Epithelial cell of proximal tubule (primary cell): ENCODE measurements at places on chromosomes 4 and X. TPM values are rescaled to one million over a fixed set of nuclear protein-coding genes. Genes with fewer than 3 reads are reported as not detected.

The COMMD8 gene
- total RNA-seq = 26.9 and 46.7 TPM in 2 replicates

The NSUN7 gene
- 3.3 and 4.6 TPM in 2 replicates for total RNA-seq

The SLC38A5 gene
- total RNA-seq = 15.7 and 71.3 TPM in 2 replicates

The PDCL2 gene
- not detected in 2 replicates for total RNA-seq

The PAGE5 gene
- not detected in 2 replicates for total RNA-seq

The TIGD4 gene
- 0.12 and 0.36 TPM in 2 replicates for total RNA-seq

GRCh38 chr4:38591617-38592337, 72.2 kb upstream of the KLF3 start:
- DNase-seq = no peak

DNA sequence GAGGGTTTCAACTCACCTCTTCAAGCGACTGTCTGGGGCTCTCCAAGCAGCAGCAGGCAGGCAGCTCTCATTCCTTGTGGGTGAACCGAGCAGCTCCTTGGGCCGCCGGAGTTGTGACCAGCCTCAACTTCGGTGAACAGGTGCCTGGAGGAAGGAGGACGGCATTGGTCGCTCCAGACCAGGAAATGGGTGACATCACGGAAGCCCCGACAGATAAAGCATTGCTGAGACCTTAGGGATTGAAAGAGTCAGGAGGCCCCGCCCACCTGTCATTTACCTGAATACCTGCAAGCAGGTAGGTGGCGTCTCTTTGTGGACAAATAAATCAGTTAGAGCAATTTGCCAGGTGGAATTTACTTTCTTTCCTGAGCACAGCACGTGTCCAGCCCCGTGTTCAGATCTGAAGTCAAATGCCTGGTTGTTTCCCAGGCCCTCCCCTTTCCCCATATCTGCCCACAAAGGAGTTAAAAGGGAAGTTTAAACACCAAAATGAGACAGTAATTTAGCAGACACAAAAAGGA, at the start of gene LNX1:
LNX1 (minus strand) TSS at position 115 of the 521 bp plus-strand sequence. CDS start 17,484 bp downstream, outside the sequence.
- DNase-seq = no peak

DNA sequence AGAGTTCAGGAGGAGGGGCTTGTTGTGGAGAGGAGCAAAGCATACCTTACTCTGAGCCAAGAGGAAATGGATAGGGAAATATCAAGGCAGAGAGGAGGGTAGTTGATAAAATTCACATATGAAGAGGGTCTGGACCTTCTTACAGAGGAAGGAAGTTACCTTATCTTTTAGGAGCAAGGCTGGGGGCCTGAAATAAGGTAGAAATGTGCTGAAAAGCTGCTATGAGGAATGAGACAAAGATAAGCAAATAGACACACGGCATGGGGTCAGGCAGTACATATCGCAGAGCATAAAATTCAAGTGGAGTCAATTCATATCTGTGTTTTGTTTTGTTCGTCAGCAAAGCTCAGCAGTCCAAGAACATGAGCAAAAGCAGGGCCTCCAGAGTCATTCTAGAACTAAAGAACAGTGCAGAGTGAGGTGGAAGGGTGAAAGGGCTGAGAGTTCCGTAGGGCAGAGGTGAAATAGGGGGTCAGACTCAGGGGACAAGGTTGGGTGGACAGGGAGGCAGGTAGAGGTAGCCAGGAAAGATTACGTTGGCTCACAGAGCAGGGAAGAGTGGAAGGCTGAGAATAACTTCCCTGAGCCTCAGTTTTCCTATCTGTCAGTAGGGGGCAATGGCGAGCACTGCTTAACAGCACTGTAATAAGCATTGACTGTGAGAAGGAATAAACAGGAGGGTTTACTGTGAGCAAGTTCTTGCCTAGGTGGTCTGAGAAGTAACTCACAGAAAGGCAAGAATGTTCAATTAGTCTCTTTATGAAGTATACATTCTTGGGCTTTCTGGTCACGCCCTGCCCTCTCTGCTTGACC, 9.2 kb downstream of the VSIG4 start:
- DNase-seq = no peak

DNA sequence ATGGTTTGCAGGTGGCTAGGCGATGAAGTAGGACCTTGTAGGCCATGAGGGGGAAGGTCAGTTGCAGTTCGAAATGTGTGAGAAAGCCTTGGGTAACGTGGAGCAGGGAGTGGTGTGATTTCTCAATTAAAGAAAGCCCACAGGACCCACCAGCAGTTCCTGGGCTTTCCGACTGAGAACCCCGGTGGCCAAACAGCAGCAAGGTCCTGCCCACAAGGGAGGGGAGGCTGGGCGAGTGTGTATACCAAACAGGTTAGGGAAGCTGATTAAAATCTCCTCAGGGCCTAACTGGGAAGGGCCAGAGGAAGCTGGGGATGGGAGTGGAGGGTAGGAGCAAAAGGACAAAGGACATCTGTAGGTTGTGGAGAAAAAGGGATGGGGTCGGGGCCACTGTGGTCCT, 2.4 kb downstream of the ATP6AP1 start:
- DNase-seq = no peak

GRCh38 chr4:168817370-168817769, 192.7 kb downstream of the CBR4 start:
- DNase-seq = no peak

GRCh38 chr4:4574052-4574451, 32.2 kb upstream of the STX18 start:
- no peak for DNase-seq

GRCh38 chrX:111447298-111447697, 35.3 kb upstream of the DCX start:
- DNase-seq = no peak

DNA sequence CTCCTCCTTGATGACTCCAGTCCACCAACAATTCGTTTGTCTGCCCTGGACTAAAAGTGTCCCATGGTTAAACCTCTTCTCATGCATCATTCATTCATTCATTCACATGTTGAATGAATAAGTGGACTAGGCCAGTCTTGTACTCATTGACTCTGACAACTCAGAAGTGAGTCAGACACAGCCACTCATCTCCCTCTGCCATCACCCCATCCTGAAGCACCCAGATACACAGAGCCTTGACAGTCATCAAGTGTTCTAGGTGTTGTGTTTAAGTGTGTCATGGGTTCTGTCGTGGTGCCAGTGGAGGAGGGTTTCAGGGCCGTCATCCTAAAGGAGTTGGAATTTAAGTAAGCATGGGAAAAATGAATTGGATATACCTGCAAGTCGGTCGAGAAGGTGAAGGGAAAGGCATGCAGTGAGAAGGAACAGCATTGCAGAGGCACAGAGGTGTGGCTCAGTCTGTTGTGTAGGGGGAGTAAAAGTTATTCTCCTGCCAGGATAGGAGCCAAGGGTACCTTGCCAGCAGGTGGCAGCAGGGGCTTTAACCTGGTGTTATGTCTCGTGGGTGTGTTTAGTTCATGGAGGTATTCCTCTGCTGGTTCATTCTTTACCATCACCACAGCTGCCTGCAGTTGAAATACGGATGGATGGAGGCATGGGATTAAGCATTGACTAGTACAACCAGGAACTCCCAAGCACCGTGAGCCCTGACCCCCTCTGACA, 18.3 kb downstream of the MAGED2 start:
- no peak for DNase-seq

GRCh38 chr4:144589512-144589911, 56.4 kb upstream of the HHIP start:
- no peak for DNase-seq

DNA sequence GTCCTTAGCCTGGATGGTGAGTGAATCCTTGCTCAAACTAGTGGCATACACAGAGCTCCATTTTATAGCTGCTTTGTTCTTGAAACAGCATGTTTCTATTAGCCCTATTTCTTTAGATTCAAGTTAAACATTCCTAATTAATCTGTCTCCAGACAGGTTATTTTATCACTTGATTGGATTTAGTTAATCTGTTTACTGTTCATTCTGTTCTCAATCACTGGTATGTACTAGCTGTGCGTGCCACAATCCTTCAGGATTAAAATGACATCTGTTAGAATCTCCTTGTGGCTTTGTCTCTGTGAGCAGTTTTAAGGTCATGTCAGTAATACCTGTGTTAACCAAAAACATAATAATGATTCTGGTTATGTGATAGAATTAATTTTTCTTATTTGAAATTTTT, 36.5 kb downstream of the PTPN13 start:
- no peak for DNase-seq

- DNase-seq = no peak
Measured at GRCh38 chrX:64867217-64867616, 109.0 kb downstream of the ZC4H2 start.

GRCh38 chr4:136867465-136867864, 664.8 kb downstream of the PCDH18 start:
- DNase-seq = no peak

DNA sequence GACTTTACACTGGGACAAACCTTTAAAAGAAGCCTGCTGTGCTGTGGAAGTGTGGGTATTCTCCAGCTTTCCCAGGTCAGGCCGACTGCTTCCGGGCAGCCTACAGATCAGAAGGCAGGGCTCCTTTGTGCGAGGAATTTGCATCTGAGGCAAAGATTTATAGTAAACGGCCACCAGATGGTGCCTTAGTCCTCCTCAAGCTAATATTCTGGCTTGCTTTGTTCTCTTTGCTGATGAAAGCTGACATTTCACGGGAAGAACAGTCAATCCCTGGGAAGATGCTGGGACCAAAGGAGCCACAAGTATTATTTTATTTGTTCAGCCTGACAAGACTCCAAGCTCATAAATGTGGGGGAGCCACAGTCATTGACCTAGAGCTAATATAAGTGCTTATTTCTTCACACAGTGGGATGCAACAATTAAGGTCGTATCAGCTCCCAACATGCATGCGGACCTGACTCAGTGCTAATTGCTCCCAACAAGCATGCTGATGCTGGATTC, 120.7 kb upstream of the TRIM2 start:
- peak; percentile 52 for DNase-seq

- DNase-seq = no peak
Measured at GRCh38 chr4:127829014-127829413, 46.9 kb downstream of the HSPA4L start.
